RPMI8226 (cell line): ENCODE measurements at places on chromosomes 3 and 15.
A peak's percentile ranks its signal among the peaks of the same experiment; 100 is the strongest.

- no peak for DNase-seq
Measured at GRCh38 chr15:31824024-31824423, 206.3 kb upstream of the CHRNA7 start.

DNA sequence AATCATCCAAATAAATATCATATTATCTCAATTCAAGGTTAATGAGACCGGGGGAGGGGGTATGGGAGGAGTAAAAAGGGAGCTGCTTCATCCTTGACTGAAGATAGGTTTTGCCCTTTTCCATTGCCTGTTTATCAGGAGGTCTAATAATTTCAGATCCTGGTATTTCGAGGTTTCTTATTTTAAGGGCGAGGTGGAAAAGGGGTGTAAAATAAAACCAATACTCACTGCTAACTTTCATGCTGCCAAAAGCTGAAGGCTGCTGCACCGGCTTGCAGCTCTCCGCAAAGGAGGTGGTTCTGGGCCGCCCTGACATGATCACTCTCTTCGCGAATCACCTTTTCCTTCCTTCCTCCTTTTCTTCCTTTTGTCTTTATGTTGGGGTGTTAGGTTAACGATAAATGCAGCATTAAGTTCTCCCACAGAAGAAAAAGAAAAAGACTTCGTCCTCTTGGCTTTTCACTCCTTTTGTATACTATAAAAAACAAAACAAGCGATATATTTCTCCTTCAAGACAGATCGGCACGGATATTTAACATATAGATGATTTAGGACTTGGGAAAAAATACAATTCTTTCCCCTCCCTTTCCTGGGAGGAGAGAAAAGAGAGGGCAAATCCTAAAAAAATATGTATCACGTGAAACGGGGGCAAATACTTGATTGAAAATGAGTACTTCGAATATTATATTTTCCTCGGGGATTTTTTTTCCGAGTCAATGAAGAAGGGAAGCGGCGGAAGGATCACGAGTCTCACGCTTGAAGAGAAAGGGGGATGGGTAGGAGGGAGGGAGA, 932 bp downstream of the GSK3B start:
- DNase-seq: peak; percentile 47

DNA sequence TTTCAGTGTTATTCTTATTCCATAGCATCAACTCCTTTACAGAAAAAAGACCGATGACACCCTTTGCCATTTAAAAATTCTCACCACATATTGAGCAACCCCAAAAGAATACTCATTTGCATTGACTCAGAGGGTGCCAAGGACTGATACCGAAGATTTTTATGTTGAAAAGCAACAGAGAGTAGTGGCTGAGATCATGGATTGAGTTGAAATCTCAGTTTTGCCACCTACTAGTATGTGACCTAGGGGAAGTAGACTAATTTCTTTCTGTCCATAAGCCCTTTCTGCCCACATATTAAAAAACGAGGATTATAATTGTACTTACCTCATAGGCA, 313.9 kb upstream of the SATB1 start:
- DNase-seq: no peak

DNA sequence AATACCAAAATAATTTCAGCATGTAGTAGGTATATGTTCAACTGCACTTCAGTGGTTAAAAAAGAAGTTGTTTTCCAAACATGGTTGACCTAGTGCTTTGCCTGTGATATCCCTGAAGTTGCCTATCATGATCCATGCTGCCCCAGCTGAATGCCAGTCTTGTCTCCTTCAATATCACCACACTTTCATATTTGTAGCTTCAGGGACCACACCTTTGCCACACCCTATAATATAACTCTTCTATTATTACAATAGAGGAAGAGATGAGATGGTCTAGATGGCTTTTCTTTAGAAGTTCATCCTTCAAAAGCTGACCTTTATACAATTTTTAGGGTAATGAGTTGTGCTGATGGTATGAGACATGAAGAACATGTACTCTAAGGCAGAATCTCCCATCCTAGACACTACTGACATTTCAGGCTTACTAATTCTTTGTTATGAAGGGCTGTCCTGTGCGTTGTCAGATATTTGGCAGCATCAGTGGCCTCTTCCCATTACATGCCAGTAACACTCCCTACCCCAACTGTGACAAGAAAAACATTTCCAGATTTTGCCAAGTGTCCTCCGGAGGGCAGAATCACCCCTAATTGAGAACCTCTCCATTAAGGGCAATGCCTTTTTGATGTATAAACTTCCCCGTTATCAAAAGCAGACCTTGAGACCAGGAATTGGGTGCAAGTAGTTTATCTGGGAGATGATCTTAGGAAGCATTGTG, 76.2 kb upstream of the PLCL2 start:
- DNase-seq: peak; percentile 14
